Mesothelial cell of epicardium (in vitro differentiated cells): ENCODE measurements at places on chromosomes 12 and 14.

- DNase-seq, result no peak
Measured at GRCh38 chr14:93953739-93954515, 22.4 kb downstream of the ASB2 start.

DNA sequence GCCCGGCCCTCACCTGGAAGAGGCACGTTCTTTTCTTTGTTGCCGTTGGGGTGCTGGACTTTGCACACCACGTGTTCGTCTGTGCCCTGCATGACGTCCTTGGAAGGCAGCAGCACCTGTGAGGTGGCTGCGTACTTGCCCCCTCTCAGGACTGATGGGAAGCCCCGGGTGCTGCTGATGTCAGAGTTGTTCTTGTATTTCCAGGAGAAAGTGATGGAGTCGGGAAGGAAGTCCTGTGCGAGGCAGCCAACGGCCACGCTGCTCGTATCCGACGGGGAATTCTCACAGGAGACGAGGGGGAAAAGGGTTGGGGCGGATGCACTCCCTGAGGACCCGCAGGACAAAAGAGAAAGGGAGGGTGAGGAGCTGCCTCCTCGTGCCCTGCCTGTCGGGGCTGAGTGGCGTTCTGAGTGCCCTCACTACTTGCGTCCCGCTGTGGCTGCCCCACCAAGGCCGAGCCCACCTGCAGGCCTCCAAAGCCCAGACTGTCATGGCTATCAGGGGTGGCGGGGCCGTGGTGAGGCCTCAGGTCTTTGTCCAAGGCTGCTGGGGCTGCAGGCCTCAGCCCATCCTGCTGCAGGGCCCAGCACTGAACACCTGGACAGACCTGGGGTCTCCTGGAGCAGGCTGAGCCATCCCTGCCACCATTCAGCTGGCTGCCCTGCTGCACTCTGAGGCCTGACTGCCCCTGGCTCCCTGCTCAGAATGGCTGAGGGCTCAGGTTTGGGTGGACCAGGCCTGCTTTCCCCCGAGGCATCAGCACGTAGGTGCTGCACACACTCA is 329.7 kb downstream of the TMEM121 start:
- peak; percentile 16 for DNase-seq

DNA sequence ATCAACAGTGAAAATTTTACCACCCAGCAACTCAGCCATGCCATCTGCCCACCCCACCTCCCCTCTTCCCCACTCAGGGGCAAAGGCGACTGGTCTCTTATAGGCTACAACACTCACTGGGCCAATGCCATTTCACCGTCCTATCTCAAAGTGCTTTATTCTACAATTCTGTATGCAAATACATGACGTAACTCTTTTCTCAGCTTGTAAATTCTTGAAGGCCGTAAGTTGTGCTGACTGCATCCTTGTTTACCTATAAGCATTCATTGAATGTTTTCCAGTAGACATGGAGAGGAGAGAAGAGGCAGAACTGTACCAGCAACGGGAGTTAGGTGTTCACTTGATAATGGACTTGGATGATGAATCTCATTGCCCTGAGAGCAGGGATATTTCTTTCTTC is 15.6 kb downstream of the BCL2L14 start:
- DNase-seq, result no peak

DNA sequence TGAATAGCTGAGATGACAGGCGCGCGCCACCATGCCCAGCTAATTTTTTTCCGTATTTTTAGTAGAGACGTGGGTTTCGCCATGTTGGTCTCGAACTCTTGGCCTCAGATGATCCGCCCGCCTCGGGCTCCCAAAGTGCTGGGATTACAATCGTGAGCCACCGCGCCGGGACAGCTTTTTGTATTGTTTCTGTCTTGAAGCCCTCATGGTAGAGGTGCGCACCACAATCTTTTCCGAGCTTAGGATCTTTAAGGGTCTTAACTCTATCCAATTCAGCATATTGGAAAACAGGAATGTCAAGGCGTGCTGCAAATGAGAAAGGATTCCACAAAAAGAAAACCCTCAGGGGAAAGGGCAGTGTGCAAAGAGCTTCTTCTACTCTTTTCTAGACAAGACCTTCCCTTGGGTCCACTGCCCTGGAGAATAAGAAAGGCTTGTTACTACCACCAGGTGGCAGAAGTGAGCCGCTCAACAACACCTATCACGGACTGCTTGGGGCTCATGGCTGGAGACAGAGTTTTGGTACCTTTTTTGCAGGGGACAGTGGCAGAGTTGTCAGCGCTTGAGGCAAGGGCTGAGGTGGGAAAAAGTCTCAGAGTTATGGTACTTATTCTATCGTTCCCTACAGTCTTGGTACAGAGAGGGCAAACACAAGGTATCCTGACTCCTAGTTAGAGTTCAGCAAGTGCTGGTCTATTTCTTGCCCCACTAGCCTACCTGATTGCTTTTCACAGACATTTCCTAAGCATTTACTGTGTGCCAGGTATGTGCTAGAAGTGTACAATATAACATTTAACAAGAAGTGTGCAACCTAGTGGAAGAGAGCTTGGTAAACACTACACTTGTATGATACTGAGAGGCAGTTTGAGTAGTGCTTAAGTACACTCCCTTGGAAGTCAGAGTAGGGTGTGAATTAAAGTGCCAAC is 16.4 kb upstream of the SP7 start:
- peak; percentile 85 for DNase-seq

GRCh38 chr14:77067632-77068516 is 30.2 kb upstream of the CIPC start:
- DNase-seq, result peak; percentile 82

- no peak for DNase-seq
Measured at GRCh38 chr12:68378872-68379606, 46.9 kb upstream of the MDM1 start.

- DNase-seq, result no peak
Measured at GRCh38 chr14:68369281-68370056, 423.4 kb downstream of the ZFP36L1 start.

DNA sequence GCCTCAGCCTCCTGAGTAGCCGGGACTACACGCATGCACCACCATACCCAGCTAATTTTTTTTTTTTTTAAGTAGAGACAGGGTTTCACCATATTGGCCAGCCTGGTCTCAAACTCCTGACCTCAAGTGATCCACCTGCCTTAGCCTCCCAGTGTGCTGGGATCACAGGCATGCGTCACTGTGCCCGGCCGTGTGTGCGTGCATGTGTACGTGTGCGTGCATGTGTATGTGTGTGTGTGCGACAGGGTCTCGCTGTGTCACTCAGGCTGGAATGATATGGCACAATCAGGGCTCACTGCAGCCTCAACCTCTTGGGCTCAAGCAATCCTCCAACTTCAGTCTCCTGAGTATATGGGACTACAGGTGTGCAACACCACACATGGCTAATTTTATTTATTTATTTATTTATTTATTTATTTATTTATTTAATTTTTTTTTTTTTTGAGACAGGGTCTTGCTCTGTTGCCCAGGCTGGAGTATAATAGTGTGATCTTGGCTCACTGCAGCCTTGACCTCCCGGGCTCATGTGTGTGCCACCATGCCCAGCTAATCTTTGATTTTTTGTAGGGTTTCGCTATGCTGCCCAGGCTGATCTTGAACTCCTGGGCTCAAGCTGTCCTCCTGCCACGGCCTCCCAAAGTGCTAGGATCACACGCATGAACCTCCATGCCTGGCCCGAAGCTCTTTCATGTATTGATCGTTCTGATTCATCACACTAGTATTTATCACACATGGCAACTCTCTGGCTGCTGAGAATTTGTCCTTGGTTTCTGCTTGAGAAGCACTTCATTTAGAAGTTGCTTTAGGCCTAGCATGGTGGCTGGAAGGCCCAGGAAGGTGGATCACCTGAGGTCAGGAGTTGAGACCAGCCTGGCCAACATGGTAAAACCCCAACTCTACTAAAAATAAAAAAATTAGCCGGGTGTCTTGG is 35.9 kb upstream of the CLIP1 start:
- DNase-seq, result no peak

DNA sequence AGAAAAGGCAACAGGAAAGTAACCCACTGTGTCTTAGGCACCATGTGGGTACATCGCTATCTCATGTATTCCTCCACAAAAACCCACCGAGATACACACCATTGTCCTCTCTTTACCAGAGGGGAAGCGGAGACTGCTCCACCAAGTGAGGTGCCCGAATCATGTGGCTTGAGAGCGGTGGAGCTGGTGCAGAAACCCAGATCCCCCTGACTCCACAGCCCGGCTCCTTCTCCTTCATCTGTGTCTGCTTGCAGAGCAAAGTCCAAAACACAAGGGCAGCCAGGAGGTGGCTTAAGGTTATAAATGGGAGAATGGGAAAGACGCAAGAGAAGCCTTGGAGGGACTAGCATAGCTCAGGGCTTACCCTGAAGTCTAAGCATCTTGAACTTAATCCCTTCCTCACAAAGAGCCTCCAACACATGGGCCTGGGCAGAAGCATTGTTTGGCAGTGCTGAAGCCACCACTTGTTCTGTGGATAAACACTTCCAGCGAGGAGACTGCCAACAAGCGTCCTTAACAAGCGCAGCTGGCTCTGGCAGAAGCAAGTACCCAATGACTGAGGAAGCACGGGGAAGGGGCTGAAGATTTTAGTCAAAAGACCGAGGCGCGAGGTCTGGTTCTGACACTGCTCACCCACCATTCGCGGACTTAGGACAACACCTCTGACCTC is 83.0 kb downstream of the TTC7B start:
- no peak for DNase-seq

GRCh38 chr12:116922194-116922897 is 11.6 kb downstream of the FBXW8 start:
- no peak for DNase-seq

DNA sequence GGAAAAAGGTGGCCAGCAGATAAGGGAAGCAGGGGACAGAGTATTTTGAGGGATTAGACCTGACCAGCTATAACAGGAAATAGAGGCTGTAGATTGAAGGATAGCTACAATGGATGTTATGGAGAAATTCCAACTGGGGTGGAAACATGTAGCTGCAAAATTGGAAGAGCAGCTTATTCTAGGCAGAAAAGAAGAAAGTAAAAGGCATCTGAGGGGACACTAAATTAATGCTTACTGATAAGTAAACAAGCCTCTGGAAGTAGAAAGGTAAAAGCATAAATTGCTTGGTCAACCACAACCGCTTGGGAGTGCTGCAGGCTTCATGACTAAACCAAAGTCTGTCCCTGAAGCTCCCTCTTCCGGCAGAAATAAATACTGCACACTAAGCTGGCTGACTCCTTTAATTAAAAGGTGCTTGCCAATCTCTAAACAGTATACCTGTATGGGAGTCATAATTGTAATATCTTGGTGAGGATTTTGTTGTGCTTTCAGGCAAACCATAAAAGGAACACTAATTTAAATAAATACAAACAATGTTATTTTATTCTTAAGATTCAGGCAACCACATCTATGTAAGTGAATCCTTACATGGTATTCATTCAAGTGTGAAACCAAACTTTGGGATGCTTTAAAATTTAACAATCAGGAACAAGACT is 7.7 kb downstream of the UBC start:
- DNase-seq, result peak; percentile 84

GRCh38 chr12:127771546-127771945 is 495.4 kb upstream of the TMEM132C start:
- DNase-seq, result no peak

GRCh38 chr14:32192712-32193373 is 9.0 kb upstream of the RNU6-7 start:
- DNase-seq, result no peak

DNA sequence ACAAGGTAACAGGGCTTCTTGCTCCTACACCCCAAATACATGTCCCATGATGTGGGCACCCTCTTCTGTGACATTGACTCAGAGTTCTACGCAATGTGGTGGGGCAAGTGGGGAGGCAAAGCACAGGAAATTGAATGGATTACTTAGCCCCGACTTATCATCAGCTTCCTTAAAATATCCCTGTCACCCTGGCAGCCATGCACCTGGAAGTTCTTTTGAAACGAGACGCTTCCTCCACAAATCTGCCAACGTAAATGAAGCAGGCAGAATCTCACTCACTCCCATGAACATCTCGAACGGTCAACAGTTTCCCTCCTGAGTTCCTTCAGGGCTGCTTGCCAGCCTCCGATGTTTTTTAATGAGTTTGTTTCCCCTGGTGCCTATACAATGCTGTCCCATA is 33.5 kb downstream of the RNFT2 start:
- DNase-seq, result no peak

GRCh38 chr12:123421314-123421713 is 15.2 kb downstream of the RILPL2 start:
- DNase-seq, result no peak

DNA sequence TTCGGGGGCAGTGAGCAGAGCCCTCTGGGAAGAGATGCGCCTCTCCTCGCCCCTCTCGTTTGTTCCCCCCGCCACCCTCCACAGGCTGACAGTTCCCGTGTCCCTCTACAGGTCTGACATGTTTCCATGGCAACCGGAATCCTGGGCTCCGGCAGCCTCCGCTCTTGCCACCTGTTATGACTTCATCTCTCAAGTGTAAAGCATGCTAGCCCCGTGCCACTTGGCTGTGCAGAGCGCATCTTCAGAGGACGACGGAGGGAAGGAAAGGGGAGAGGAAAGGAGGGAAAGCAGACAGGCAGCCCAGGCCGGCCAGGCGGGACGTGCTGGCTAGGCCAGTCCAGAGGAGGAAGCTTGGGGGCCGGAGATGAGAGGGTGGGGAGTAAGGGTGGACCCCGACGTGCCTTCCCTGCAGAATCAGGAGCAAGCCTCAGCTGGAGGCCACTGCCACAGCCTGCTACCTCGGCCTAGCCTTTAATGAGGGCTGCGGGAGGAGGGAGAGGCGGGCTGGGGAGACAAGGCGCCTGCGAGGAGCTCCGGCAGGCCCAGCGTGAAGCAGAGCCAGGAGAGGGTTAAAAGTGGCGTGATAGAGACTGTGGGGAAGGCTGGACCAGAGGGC is 214.3 kb downstream of the DPF3 start:
- DNase-seq, result no peak

- DNase-seq, result no peak
Measured at GRCh38 chr12:69843608-69844007, 18.6 kb downstream of the MYRFL start.

- no peak for DNase-seq
Measured at GRCh38 chr14:26621807-26622560, 24.2 kb upstream of the NOVA1 start.

DNA sequence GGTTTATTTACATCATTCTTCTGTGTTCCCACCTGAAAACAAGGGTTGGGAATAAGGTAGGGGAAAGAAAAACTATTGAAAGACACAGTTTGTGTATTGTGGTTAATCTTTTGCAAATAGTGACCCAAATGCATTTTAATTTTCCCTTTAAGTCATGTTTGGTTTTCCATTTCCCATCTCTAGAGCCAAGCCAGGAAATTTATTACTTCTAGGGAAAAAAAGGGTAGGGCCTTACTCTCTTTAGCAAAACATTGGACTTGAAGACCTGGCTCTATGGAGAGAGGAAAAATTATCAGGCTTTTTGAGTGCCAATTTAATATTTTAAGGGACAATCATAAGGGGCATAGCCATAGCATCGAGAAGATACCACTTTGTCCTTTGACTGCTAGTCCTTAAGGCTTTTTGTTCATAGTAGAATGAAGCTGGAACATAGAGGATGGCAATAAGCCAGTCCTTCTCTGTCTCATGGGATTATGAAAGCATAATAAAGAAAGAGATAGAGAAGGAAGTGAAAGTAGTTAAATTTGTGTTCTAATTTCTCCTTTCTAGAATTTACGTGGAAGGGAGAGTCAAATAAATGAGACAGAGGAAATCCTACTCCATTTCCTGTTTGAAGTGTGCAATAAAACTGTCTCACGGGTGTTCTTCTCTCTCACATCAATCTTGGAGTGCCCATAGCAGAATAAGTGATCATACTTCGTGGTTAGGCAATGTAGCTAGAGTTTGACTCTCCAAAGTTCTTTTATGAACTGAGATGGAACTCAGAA is 50.9 kb upstream of the PPFIA2 start:
- DNase-seq, result no peak
